SK-N-SH (cell line): ENCODE measurements at places on chromosomes 1 and 21. TPM values are rescaled to one million over a fixed set of nuclear protein-coding genes. Genes with fewer than 3 reads are reported as not detected.

DNA sequence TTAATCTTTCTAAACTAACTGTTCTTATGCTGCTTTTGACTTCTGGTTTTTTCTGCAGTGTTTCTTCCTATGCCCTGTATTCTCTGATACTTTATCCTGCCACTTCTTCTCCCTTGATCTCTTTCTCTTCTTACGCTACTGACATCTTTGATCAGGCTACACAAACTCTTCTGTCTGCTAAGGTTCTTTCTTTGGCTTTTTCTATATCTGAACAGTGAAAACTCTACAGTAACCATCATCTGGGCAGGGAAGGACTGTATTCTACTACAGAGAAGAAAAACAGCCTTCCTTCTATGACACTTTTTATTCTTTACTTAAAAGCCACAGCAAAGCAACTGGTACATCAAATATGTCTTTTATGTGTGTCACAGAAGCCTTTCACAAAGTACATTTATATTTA, 7.4 kb upstream of the NEXN start:
- H3K36me3 ChIP-seq = peaks cover 12% of the 10 kb centered on the region; the same call in 1 of the 2 replicates
- no peak for DNase-seq
- no peak overlapping the region for H3K27ac ChIP-seq
- no peak overlapping the region for H3K4me3 ChIP-seq

GRCh38 chr1:228338521-228339051, 68.0 kb downstream of the TRIM11 start:
- H3K27me3 ChIP-seq = no peaks in the 10 kb centered on the region
- H3K4me3 ChIP-seq = no peak overlapping the region
- H3K36me3 ChIP-seq = no peaks in the 10 kb centered on the region
- no peak overlapping the region for H3K27ac ChIP-seq
- no peaks in the 10 kb centered on the region for H3K4me1 ChIP-seq
- no peak for DNase-seq

DNA sequence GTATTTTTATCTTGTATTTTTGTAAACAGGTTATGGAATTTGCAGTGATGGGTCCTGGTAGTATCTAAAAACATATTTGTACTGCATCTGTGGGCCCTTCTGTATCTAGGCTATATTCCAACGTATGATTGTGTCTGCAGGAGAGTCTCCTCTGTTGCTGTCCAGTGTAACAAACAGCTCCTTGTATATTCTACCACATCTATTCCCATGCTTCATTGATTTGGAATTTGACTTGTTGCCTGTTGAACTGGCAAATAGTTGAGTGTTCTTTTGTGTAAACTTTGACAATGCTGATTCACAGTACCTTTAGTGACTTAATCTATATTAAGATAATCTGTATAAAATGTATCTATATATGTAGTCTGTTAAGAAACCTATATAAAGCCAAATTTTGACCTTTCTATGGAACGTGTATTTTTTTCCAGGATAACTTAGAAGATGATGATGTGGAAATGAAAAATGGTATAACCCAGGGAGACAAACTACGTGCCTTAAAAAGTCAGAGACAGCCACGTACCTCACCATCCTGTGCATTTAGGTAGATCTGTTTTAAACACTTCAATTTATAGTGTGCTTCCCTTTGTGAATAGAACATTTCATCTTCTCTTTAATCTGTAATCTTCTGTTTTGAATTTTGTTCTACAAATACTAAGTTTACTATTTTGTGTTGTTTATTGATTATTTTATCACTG, 43.4 kb upstream of the GPR88 start:
- no peak for DNase-seq
- H3K4me3 ChIP-seq = no peak overlapping the region
- no peaks in the 10 kb centered on the region for H3K4me1 ChIP-seq
- no peak overlapping the region for H3K27ac ChIP-seq

DNA sequence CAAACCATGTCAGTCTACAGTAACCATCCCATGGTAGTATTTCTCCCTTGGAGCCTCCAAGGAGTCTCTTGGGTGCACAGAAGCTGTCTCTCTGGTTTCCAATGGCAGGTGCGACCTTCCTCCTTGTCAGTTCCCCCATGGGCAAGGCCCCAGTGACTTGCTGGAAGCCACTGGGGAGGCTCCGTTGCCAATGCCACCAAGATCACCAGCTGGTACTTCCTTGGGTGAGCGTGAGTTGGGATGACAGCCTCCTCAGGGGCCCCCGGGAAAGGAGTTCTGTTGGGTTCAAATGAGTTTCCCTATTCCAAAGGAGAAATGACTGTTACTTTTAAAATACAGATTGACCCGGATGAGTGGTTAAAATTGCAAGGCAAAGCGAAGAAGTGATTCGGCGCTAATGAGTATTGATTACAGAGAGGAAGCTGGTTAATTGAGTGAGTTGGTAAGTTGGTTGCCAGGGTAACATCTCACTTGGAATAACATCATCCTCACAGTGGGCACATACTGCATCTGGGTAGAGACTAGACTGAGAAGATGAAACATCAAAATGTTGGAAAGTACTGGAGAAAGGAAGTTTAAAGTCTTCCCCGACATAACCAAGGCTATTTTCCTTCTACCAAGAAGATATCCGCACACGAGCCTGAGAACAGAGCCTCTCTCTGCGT, 53.0 kb upstream of the LAPTM5 start:
- peaks cover 31% of the 10 kb centered on the region for H3K4me1 ChIP-seq
- H3K27me3 ChIP-seq = no peaks in the 10 kb centered on the region
- H3K36me3 ChIP-seq = no peaks in the 10 kb centered on the region
- DNase-seq = no peak
- H3K4me3 ChIP-seq = no peak overlapping the region

- no peaks in the 10 kb centered on the region for H3K4me1 ChIP-seq
- no peaks in the 10 kb centered on the region for H3K36me3 ChIP-seq
- no peak for DNase-seq
Measured at GRCh38 chr21:36852864-36853263, 113.6 kb downstream of the HLCS start.

DNA sequence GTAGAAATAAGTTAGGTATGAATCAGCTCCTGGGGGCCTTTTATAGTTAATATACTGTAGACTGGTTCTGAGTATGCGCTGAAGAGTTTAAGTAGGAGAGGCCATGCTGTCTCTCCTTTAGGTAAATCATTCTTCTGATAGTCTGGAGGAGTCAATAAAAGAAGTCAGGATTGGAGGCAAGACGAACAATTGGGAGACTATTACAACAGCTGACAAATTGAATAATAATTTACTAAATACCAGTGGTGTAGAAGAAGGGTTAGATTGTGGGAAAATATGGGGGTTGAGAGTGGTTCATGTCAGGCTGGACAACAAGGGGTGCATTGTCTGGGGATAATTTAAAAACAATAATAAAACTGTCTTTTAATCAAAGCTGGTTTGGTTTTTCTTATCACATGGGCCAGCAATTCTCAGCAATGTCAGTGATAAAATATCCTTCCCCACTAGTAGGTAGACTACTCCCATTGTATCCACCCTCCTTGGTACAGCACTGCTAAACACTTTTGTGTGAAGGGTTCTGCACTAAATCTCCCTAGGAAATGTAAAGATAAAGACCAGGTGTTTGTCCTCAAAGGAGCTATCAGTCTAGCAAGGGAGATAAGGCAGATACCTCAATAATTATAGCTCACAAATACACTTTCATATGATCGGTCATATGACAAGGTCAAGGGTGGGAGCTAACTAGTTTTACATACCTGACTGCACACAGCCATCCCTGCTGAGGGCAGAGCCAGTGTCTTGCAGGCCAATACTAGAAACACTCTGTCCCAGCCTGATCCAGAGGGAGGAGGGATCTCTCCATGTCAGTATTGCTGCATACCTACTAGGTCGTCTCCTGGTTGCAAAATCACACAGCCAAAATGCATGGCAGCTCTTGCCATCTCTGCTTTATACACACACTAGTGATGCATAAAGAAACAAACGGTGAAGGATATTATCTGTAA, 299.7 kb downstream of the VAV3 start:
- DNase-seq = no peak
- no peaks in the 10 kb centered on the region for H3K36me3 ChIP-seq
- no peaks in the 10 kb centered on the region for H3K27me3 ChIP-seq
- H3K4me3 ChIP-seq = no peak overlapping the region
- H3K4me1 ChIP-seq = no peaks in the 10 kb centered on the region
- H3K27ac ChIP-seq = no peak overlapping the region

DNA sequence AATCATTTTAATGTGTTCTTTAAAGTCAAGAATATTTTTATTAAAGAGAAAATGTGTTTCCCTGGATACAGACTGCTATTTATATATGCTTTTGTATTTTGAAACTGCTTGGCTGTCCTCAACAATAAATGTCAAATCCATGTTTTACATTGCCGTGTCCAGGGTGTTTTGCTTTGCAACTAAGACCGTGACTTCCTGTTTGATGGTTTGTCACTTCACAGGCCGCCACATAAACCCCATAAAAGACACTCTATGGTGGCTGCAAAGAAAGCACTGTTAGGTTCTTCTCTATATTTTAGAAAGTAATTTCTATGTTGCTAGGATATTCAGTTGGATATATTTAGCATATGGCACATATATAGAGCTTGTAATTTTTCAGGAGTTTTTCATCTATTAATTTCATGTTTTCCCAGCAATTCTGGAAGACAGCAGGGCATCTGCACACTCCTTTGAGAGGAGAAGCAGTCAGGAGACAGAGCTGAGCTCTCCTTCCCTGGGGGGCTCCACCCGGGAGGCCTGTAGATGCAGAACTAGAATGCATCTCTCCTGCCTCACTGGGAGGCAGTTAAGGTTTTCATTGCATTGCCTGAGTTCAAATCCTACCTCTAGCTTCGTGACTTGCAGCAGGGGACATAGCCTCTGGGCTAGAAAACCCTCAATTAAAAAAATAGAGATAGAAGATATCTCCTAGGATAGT, 33.1 kb downstream of the PRDM2 start:
- no peaks in the 10 kb centered on the region for H3K4me1 ChIP-seq
- no peaks in the 10 kb centered on the region for H3K36me3 ChIP-seq
- no peak overlapping the region for H3K27ac ChIP-seq
- DNase-seq = no peak

DNA sequence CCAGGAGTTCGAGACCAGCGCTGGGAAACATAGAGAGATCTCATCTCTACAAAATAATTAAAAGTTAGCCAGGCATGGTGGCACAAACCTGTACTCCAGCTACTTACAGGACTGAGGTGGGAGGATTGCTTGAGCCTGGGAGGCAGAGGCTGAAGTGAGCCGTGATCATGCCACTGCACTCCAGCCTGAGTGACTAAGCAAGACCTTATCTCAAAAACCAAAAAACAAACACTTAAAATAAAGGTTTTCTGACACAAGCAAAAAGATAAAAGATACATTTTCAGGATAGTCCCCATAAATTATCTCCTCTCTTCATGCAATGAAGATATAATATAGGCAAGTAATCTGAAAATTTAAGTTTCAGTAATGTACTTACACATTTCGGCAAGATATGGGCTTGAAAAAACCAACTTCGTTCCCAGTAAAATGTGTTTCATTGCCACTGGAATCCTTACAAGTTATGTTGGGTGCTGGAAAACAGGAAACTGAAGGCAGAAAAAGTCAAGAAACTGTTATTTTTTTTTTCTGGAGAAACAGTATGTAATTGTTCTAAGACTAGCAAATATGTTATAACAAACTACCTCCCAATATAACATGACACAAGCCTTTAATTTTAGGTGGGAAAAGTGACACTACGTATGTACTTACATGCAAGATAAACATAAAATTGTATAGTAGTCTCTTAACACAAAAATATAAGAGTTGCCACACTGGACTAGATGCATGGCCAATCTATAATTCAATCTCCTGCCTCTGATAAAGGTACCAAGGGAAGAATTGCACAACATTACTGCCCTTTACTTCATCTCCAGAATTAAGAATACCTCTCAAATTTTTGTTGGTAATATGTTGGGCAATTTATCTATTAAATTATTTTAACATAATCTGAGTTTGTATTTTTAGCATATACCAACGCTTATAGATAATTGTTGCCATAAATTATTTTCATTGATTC, 15.7 kb downstream of the TM2D1 start:
- H3K4me3 ChIP-seq = no peak overlapping the region
- DNase-seq = no peak
- H3K27me3 ChIP-seq = no peaks in the 10 kb centered on the region
- no peak overlapping the region for H3K27ac ChIP-seq
- H3K36me3 ChIP-seq = peaks cover 18% of the 10 kb centered on the region

GRCh38 chr1:25099343-25099951, 132.9 kb downstream of the SYF2 start:
- peak overlapping the region; percentile 92 for H3K27ac ChIP-seq
- no peak overlapping the region for H3K4me3 ChIP-seq
- no peaks in the 10 kb centered on the region for H3K36me3 ChIP-seq

DNA sequence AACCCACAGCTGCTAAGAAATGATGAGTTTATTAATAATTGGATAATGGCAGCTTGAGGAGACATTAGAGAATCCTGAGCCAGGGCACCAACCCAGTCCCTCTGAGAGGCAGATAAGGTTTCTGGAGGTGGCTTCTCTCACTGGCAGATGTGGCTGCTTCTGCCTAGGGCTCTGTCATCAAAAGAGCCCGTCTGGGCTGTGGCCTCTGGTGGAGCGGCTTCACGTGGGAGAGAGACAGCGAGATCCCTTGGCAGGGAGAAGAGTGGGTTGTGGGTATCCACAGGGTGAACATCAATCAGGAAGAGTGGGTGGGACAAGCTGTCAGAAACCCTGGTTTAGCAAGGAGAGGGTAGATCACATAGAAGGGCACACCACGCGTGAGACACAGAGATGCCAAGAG, 30.0 kb downstream of the VWA5B1 start:
- peak; percentile 65 for DNase-seq
- no peaks in the 10 kb centered on the region for H3K36me3 ChIP-seq
- H3K27ac ChIP-seq = peak overlapping the region; percentile 39
- no peaks in the 10 kb centered on the region for H3K4me1 ChIP-seq
- no peak overlapping the region for H3K4me3 ChIP-seq
- peaks cover 5% of the 10 kb centered on the region; the same call in 1 of the 2 replicates for H3K27me3 ChIP-seq

DNA sequence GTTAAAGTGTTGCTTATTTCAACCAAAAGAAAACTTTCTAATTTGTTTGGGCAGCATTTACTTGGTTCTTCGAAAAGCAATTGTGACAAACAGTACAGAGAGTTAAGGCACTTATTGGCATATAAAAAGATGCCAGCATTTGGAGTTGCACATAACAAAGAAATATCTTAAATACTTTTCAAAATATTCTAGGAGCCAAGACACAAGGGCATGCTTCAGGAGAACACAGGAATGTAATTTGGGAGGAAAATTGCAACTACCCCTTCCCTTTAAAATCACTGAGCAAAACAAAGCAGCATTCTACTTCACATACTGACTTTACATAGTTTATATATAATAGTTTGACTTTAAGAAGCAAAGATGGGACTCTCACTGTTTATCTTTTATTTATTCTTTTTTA, 4.6 kb upstream of the TIE1 start:
- no peaks in the 10 kb centered on the region for H3K27me3 ChIP-seq
- no peak overlapping the region for H3K27ac ChIP-seq
- no peak for DNase-seq
- no peaks in the 10 kb centered on the region for H3K36me3 ChIP-seq
- H3K4me1 ChIP-seq = 0 out of 2 replicates have a peak, but pooled peaks cover 6% of the 10 kb centered on the region

- H3K27ac ChIP-seq = no peak overlapping the region
- H3K4me1 ChIP-seq = peaks cover 2% of the 10 kb centered on the region; the same call in 1 of the 2 replicates
- H3K36me3 ChIP-seq = no peaks in the 10 kb centered on the region
- no peak for DNase-seq
Measured at GRCh38 chr1:68370101-68370915, 79.4 kb downstream of the RPE65 start.

- no peaks in the 10 kb centered on the region for H3K27me3 ChIP-seq
- H3K4me1 ChIP-seq = peaks cover 2% of the 10 kb centered on the region; the same call in 1 of the 2 replicates
- H3K36me3 ChIP-seq = peaks cover 63% of the 10 kb centered on the region
- no peak for DNase-seq
- H3K4me3 ChIP-seq = no peak overlapping the region
- no peak overlapping the region for H3K27ac ChIP-seq
Measured at GRCh38 chr1:180181996-180182642, 27.4 kb downstream of the QSOX1 start.

Gene AMY1C
- not detected in 2 replicates for polyA plus RNA-seq

Gene OR2T11
- not detected in 2 replicates for polyA plus RNA-seq

Gene ITLN2
- not detected in 2 replicates for polyA plus RNA-seq

Gene PEX19
- 31.4 and 52.1 TPM in 2 replicates for polyA plus RNA-seq
